NCI-H187 treated with DMSO at 0.1 percent for 48 hours (cell line): ENCODE measurements at places on chromosomes 11 and 22.
A peak's percentile ranks its signal among the peaks of the same experiment; 100 is the strongest.

DNA sequence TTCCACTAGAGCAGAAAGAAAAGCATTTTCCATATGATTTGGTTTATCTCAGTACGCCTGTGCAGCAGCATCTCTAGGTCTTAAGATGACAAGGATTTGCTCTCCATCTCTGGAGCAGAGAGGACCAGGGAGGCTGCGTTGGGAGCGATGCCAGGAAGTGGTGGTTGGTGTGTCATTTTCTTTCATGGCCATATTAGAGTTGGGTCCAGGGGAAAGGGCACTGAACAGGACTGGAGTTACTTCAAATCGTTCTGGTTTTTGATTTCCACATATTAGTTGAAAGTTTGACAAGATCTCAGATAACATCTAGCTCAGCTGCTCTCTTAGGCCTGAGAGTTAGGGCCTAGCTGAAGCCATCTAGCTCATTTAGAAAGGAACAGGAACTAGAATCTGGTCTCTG, 157.7 kb downstream of the ADAMTS15 start:
- DNase-seq, result no peak

GRCh38 chr11:76604081-76604625, 66.4 kb downstream of the LRRC32 start:
- no peak for DNase-seq

GRCh38 chr11:83659466-83659865, 373.3 kb upstream of the CCDC90B start:
- DNase-seq, result no peak

DNA sequence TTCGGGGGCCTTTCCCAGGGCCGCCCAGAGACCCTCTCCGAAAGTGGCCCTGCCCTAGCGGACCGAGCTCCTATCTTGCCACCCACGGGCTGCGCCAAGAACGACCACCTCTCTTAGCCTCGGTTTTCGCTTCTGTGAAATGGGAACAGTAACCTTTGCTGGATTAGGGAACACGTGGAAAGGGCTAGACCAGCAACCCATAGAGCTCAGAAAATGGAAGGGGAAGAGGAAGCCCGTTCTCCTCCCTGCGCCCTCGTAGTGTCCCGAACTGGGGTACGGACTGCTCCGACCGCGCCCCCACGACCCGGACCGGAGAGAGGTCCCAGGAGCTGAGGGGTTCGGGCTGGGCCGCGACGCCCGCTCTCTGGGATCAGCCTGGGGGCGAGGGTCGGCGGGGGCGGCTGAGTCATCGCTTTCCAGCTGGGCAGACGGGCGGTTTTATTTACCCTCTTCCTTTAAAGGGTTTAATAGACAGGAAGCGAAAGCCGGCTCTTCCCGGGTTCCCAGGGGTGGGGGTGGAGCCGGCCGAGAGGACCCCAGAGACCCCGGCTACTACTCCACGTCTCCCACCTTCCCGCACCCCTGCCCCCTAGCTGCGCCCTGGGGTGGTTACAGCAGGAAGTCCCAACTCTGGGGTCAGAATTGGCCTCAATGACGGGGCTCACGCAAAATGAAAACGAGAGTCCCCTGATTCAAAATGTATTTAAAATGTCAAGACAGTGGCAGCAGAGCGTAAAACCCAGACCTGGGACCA, 907 bp upstream of the PHLDA2 start:
- no peak for DNase-seq

DNA sequence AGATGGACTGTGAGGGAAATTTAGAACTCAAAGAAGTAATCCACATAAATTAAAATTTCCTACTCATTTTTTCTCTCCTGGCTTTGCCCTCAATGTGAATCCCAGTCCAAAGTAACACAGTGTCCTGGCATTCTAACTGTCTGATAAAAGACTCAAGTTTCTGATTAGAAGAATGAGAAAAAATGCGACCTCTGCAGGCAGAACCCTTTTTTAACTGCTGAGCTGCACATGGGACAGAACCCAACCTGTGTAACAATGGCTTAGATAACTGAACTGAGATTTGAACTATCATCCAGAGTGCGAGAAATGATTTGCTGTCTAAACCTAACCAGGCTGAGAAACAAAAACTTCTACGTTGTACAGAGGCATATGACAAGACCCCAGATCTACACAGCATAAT, 385.6 kb upstream of the LRRC4C start:
- no peak for DNase-seq

DNA sequence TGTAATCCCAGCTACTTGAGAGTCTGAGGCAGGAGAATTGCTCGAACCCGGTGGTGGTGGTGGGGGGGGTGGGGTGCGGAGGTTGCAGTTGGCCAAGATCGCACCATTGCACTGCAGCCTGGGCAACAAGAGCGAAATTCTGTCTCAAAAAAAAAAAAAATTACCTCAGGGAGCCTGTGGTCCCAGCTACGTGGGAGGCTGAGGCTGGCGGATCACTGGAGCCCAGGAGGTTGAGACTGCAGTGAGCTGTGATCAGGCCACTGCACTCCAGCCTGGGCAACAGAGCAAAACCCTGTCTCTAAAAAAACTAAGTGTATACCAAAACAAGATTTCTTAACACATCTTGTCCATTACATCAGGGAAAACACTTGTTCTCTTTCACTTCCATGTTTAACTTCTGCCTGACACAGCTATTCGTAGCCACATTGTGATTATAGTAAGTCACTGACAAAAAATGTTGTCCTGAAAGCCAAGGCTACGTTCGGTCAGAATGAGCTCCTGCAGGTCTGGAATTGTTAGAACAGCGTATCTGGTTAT, 1.4 kb downstream of the TMEM80 start:
- DNase-seq, result no peak

DNA sequence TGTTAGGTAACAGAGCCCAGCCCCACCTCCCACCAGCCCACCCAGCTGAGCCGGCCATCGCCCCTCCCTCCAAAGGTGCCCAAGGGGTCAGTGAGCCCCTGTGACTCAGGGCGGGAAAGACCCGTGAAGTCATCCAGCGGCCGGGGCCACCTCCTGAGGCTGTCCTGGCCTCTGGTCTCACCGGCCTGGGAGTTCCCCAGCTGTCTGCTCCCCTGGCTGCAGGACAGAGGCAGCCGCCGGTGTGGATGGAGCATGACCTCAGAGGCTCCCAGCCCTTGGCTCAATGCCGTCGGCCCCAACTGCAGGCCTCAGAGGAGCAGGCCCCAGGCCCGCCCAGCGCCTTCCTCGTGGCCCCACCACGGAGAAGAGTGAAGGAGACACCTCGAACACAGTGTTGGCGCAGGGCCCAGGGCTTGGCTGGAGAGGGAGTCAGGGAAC, 28.7 kb downstream of the RPL3 start:
- DNase-seq, result no peak

DNA sequence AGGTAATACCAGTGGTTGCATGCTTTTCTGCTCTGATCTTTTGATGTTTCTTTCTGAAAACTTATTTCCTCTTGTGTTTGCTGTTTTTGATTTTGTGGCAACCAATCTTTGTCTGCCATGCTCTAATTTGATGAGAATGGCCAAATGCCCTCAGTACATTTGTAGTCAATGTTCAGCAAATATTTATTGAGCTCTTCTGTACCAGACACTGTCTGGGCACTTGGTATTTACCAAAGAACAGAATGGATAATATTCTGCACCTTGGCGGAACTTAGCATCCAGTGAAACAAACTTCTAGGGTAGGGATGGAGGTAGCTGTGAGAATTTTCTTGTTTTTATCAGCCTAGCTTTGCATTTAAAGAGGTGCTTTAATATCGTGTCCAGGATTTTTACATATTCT, 19.6 kb downstream of the PPP6R3 start:
- DNase-seq, result no peak

DNA sequence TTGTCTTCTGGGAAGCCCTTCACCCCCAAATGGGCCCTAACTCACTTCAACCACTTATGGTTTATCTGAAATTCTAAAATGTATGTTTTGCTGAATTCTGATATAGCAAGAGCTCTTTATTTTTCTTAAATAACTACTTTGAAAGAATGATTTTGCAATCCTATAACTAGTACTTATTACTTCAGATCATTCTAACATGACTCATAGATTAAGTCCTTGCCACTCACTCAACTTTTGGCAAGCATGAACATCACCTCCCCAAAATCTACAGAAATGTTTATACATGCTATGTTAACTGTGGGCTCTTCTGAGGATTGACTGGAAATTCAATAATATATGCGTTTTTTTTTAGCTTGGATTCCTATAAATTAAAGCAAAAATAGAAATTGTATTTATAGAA, 367.4 kb upstream of the FAT3 start:
- DNase-seq, result no peak

- no peak for DNase-seq
Observed at GRCh38 chr11:65722261-65722660, 1.7 kb upstream of the RNASEH2C start.

DNA sequence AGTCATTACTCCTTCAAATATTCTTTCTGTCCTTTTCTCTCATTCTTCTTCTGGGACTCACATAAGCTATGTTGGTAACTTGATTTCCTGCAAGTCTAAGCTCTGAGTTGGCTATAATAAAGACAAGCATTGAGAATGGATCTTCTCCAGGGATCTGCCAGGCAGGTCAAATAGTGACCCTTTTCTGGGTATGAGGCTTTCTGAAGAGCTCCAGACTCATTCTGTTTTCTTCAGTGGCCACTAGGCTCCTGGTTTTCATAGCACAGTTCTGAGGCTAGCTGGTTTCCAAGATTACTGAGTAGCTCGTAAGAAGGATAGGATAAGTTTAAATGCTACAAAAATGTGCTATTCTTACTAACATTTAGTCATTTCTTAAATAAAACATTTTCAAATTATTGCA, 38.3 kb downstream of the TMPRSS5 start:
- DNase-seq, result no peak

DNA sequence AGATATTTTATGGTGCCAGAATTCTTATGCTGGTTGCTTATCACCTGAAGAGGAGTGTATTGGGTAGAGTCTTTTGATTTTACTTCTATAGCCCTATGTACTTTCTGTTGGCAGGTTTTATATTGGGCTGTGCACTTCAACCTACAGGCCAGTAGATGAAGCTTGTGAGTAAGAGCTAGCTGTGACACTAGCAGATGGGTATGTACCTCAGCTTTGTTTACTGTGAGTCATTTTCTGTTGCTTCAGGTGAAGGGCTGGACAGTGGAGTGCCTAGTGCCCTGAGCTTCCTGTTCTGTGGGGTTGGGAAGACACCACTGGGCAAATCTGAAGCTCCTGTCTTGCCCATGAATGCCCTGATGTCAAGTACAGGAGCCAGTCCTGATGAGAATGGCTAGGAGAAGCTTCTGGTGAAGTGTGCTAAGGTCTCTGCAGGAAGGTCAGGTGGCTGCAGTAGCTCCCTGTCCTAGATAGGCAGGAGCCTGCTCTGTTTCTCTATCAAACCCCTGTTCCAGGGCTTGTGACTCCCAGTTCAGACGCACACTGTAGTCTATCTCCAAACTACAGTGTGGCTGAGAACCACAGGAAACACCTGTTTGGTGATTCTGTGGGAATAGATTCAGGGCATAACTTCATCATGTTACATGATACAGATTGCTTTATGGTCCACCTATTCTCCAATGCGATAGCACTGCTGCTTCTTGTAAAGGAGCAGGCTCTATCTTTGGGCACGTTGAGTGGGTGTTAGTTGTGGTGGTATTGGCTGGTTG, 755.7 kb downstream of the KCNA4 start:
- no peak for DNase-seq

GRCh38 chr11:61532134-61533038, 23.8 kb downstream of the LRRC10B start:
- peak; percentile 23 for DNase-seq

- no peak for DNase-seq
Observed at GRCh38 chr11:120149246-120149645, 11.3 kb upstream of the TRIM29 start.

DNA sequence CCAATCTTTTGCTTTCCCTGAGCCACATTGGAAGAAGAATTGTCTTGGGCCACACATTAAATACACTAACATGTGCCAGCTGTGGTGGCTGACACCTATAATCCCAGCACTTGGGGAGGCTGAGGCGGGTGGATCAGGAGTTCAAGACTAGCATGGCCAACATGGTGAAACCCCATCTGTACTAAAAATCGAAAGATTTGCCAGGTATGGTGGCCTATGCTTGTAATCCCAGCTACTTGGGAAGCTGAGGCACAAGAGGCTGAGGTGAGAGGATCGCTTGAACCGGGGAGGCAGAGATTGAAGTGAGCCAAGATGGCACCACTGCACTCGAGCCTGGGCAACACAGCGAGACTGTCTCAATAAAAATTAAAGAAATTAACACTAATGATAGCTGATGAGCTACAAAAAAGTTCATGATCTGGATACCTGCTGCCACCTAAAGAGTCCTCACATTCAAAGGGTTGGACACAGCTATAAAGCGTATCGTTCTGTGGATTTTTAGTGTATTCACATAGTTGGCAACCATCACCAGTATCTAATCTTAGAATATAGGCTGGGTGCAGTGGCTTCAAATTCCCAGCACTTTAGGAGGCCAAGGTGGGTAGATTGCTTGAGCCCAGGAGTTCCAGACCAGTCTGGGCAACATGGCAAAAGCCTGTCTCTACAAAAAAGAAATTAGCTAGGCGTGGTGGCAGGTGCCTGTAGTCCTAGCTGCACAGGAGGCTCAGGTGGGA, 3.4 kb upstream of the LDHC start:
- no peak for DNase-seq

GRCh38 chr11:132367293-132367692, 996.9 kb downstream of the NTM start:
- no peak for DNase-seq

DNA sequence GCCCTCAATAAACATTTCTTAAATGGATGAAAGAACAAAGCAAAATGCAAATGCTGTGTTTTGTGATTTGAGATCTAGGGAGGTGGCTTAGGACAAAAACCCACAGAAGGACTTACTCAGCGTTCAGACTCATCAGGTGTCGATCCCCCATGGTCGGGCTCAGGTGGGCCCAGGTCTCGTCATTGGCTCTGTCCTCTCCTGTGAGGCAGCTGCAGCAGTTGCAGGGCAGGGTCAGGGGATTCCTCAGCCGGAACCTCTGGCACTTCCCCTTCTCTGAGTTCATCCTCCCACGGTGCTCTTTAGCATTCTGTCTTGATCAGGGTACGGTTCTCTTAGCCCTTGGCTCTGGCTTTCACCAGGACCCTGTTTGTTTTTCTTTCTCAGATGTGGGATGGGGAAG, 14.0 kb upstream of the ACR start:
- DNase-seq, result no peak

GRCh38 chr22:19626666-19627065, 87.6 kb upstream of the SEPTIN5 start:
- DNase-seq, result no peak

DNA sequence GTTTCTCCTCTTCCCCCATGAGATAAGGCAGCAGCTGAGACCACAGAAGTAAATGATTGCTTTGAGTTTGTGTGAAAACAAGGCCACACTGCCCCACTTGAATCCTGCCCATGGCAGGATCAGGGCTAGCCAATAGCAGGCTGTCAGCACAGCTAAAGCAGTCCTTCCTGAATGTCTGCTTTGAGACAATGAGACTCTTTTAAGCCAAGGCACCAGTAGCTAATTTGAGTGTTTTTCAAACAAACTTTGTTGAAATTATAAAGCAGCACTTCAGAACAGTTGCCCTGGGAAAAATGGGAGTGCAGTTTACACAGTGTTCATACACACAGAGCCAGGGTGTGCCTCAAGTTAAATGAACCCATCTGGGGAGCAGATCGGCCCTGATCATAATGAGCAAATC, 103.5 kb upstream of the OR5AK2 start:
- DNase-seq, result no peak

GRCh38 chr11:64809781-64810241, 540 bp downstream of the MEN1 start:
- DNase-seq, result no peak
